ENCODE measurements at places on chromosomes 2 and 18.

- DNase-seq: no peak
These were observed 229.4 kb downstream of the ZNF516 start for GRCh38 chr18:76265497-76266235.

- DNase-seq: no peak
These were observed 179.5 kb upstream of the BCL2L11 start for GRCh38 chr2:110941226-110941625.

DNA sequence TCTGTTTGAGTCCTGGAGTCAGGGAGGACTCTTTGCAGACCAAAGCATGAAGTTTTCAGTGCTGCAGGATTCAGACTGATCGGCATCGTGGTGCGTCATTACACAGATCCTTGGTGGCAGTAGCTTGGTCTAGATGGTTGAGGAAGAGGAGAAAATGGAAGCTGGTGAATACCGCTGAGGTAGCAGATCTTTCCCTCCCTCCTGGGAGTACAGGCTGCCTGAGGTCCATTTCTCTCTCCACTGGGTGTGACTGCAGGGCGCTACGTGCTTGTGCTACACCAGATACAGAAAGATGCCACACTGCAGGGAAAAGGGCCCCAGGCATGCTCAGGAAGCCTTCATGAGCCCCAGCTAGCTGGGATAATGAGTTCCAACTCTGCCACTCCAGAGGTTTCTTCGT is 3.3 kb upstream of the CNDP1 start:
- no peak for DNase-seq

DNA sequence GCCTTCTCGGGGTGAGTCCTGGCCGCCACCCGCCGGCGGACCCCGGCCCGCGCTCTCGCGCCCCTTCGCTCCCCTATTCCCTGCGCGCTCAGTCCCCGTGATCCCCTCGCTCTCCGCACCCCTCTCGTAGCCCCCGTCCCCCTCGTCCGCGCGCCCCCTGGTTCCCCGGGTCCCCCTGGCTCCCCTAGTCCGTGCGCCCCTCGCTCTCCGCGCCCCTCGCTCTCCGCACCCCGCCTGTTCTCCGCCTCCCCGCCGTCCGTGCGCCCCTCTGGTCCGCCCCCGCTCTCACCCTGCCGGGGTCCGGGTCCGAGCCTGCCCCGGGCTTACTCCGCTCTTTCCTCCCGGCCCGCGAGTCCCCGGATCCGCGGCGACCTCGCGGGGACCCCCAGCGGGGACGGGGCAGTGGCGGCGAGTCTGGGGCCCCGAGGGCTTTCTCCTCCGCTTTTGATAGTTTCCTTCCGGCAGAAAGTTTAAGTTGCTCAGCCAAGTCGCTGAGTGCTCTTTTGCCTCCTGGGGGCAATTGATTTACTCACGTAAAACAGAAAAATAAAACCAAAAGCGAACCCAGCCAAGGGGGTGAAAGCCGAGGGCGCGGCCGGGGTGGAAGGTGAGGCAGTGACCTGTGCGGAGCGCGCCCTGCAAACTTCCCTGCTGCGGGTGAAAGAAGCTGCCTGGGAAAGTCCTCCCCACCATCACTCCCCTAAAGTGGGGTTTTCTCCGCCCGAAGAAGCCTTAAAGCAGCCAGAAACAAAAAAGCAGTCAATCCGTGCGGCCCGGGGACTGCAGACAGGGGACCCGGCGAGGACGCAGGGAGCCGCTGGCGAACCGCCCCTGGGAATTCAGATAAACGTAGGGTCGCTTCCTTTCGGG is 568 bp downstream of the RAB31 start:
- DNase-seq: no peak

GRCh38 chr2:98172150-98172765 is 85.3 kb downstream of the VWA3B start:
- DNase-seq: no peak

GRCh38 chr2:20524412-20525040 is 77.7 kb downstream of the RHOB start:
- no peak for DNase-seq

DNA sequence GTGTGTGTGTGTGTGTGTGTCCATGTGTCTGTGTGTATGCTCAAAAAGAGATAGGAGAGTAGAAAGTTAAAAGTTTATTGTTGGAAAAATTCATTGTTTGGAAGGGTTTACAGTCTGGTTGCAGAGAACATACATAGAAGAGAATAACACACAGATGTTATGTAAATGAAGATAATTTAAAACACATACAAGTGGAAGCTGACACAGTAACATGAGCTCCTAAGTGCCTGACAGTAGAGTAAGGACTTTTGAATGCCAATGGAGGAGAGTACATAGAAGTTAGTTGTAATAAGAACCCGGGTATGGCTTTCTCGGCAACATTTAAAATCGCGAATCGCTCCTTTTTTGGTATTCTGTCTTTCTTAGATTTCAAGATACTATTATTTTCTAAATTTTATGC is 137.0 kb upstream of the FANCL start:
- DNase-seq: no peak

DNA sequence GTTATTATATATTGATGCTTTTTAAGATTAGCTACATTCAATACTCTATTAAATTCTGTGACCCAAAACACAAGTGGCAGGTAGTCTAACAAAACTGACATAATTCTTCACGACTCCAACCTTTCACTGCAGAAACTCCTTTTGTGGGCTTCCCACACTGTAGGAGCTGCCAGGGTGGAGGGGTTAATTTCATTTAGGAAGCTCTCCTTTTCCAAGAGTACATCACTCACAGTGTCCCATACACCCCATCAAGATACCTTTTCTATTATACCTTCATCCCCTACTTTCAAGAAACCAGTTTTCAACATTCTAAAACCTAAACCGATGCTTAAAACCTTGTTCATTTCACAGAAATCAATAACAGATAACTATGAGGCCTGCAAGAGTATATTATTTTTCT is 825 bp downstream of the THUMPD2 start:
- no peak for DNase-seq

GRCh38 chr2:72204786-72205503 is 57.3 kb upstream of the CYP26B1 start:
- DNase-seq: no peak
